Stomach (tissue), 19 donors: ENCODE measurements at places on chromosomes 3 and 15. TPM values are rescaled to one million over a fixed set of nuclear protein-coding genes. Genes with fewer than 3 reads are reported as not detected.
A peak's percentile ranks its signal among the peaks of the same experiment; 100 is the strongest.

CPN2 gene
- total RNA-seq: not detected

SLC28A2 gene
- 4.9 TPM for total RNA-seq

LRRC31 gene
- total RNA-seq: 1.8 TPM

LYSMD4 gene
- 14.2 TPM for total RNA-seq

PSTPIP1 gene
- total RNA-seq: 10.1 TPM

DNA sequence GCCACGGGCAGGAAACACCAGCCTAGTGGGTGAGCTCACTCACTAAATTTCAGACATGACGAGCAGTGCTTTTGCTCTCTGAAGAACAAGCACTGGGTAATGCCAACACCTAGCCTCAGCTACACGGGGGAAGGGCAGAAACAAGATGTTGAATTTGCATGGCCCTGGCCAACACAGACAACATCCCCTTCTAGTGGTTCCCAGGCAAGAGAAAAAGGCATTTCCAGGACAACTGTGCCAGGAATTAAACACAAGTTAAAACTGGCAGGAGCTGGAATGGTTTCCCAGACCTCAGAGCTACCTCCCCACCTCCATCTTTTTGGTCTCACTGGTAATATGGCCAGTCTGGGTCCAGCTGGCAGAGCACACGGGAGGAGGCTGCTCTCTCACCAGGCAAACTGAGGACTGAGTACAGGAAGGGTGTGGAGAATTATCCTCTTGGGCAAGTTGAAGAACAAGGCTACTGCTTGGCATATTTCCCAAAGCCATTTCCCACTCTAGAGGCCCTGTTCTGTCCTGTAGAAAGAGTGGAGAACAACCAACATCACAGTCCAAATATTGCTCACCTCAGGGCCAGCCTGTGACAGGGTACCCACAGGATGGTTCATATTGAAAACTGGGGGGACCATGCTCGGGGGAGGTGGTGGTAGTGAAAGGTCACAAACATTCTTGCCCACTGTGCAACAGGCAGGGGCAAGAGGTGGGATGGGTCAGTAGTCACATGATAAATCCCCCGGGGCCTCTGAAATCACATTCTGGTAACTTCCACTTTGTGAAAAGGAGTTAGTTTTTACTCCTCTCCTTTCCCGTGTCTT is 26.5 kb downstream of the TSPAN3 start:
- no peaks in the 10 kb centered on the region for H3K27me3 ChIP-seq
- H3K36me3 ChIP-seq: peaks cover 71% of the 10 kb centered on the region
- H3K4me1 ChIP-seq: no peaks in the 10 kb centered on the region

DNA sequence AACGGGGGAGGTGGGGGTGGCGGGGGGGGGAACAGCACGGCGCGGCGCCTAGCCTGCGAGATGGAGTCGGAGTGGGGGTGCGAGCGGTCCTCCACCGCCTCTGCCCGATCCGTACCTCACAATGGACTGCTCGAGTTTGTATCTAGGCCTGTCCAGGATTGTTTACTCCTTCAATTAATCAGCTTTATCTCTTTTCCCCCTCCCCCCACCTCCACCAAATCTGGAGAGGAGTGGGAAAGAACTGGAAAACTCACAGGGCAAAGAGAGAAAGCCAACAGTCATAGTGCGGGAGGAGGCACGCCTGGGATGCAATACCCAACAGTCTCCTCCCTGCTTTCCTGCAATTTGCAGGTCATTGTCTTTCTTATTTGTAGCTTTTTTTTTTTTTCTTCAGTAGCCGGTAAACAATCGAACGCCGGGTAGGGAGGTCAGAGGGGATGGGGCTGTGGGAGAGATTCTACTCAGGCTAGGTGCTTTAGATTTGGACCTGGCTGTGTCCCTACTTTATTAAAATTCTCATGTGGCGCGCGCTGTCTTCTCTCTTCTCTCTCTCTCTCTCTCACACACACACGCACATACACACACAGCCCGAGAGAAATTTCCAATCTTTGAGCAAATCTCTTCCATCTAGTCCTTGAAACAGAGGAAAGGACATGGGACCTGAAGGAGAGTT is 6.9 kb upstream of the MEIS2 start:
- H3K36me3 ChIP-seq: no peaks in the 10 kb centered on the region
- no peak for DNase-seq
- peak overlapping the region; percentile 46 for H3K4me3 ChIP-seq
- H3K27me3 ChIP-seq: no peaks in the 10 kb centered on the region
- peaks cover 12% of the 10 kb centered on the region for H3K4me1 ChIP-seq

GRCh38 chr15:92839696-92840095 is 60.4 kb upstream of the CHD2 start:
- no peak overlapping the region for H3K27ac ChIP-seq
- no peaks in the 10 kb centered on the region for H3K36me3 ChIP-seq
- no peak for DNase-seq
- H3K27me3 ChIP-seq: no peaks in the 10 kb centered on the region
- H3K4me1 ChIP-seq: peaks cover 4% of the 10 kb centered on the region

GRCh38 chr15:60219866-60220265 is 177.9 kb downstream of the ANXA2 start:
- H3K4me3 ChIP-seq: no peak overlapping the region
- no peak for DNase-seq
- H3K27ac ChIP-seq: no peak overlapping the region
- no peaks in the 10 kb centered on the region for H3K36me3 ChIP-seq
